ENCODE measurements at places on chromosomes 1 and 21.

DNA sequence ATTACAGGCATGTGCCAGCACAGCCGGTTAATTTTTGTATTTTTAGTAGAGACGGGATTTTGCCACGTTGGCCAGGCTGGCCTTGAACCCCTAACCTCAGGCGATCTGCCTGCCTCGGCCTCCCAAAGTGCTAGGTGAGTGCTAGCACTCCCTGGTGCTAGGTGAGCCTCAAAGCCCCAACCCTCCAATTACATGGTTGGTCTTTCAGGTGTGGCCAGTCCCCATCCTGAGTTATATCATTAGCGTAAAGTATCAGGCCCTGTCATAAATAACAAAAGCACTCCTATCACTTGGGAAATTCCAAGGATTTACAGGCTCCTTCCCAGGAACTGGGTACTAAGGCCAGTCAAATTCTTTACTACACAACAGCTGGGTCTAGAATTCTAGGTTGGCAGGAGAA lies 138.0 kb downstream of the PIK3R3 start:
- no peak for DNase-seq

DNA sequence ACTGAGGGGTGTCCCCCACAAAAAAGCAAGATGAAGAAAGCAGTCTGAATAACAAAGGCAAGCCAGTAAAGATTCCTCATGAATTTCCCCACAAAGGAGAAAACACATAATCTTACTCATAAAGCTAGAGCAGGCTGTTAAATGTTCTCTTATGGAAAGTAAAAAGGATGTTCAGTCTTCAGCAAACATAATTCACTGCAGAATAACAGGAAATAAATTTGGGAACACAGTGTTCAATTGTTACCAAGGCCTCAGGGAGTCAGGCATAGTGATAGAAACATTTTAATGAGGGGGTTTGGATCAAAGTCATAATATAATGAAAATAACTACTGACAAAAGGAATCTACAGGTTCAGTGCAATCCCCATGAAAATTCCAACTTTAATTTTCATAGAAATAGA lies 297.6 kb downstream of the DPYD start:
- no peak for DNase-seq

- DNase-seq = peak; percentile 79
These were observed 61.0 kb downstream of the IER5 start for GRCh38 chr1:181149326-181150125.

- DNase-seq = no peak
These were observed 13.2 kb downstream of the PDXK start for GRCh38 chr21:43731891-43732711.

- no peak for DNase-seq
These were observed 20.7 kb downstream of the TDRD5 start for GRCh38 chr1:179612361-179612760.
